ENCODE measurements at places on chromosomes 12 and 14.

DNA sequence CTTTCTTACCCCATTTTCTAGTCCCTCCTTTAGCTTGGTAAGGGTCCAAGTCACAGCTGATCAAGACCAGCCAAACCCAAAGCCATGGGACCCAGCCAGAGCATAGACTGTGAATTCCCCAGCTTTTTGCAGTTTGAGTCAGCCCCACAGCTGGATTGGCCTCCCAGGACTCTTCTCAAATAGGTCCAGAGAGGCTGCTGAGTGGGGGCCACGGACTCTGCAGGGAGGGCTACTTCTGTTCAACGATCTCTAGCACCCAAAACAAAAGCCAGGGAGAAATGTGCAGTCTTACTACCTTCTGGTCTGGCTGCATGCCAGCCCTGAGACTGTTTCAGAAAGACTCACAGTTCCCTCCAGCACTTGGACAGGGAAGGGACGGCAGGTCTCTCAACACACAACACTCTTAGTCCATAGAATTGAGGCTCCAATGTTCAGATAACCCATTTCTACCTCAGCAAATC is 1.6 kb downstream of the VDR start:
- no peak for DNase-seq

- DNase-seq: peak; percentile 75
Observed at GRCh38 chr12:3365463-3366411, 125.3 kb upstream of the PRMT8 start.

- no peak for DNase-seq
Observed at GRCh38 chr14:21999402-21999801, 325.8 kb upstream of the OR4E1 start.

DNA sequence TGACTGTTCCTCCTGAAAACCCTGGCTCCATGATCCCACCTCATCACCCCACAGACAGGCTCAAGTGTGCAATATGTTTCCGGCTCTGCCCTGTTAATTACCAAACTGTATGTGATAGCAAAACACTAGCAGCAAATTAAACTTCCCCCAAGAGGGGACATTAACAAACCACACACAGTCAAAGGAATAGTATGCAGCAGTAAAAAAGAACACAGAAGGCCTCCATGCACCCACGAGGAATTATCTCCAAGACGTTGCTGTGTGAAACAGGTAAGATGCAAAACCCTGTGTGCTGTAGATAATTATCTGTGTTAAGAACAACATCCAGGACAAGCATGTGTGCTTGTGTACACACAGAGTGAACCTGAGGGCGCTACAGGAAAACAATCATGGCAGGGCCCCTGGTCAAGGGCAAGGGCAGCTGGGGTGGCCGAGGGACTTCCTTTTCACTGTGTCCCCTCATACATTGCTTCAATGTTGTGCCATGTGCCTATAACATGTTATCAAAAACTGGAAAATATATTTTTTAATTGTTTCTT is 35.8 kb downstream of the ITPK1 start:
- no peak for DNase-seq

GRCh38 chr14:30355431-30355913 is 203.5 kb upstream of the G2E3 start:
- DNase-seq: no peak

DNA sequence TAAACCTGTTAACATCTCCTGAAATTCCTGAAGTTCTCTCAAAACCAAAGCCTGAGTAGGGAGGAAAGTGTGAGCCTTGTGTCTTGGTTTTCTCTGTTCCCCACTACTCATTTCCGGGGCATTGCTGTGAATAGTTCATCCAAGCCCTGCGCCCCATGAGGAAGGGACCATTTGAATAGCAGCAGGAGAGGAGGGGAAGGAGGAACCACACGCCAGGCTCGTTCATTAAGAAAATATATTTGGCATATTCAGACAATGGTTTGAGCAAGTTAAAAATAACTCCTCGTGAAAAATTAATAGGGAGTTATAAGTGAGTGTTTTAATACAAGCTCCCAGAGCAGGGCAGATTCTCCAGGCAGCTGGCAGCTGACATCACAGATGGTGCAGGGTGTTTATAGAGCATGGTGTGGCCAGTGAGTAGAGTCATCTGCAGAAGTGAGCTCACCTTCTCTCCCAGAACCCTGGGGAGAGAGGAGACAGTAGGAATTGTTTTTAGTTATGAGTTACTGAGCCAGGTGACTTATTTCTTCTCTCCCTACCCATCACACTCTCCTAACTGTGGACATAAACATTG is 29.5 kb upstream of the CISTR start:
- peak; percentile 42 for DNase-seq

DNA sequence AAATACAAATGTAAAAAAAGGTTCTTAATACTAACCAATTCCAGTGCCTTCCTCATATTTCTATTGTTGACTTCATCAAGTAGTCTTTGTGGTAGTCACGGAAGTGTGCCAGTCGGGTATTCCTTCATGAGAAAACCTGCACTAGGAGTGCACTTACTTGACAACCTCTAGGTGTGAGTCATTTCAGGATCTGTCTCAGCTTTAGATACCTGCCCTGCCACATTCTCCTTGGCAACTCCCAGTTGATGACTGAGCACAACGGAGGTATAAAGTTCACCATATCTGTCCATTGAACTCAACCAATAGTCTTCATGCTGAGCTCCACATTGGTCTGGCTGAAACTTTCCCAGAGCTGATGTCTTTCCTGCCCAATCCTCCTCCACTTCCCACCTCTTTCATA is 215.7 kb downstream of the SYT10 start:
- no peak for DNase-seq

DNA sequence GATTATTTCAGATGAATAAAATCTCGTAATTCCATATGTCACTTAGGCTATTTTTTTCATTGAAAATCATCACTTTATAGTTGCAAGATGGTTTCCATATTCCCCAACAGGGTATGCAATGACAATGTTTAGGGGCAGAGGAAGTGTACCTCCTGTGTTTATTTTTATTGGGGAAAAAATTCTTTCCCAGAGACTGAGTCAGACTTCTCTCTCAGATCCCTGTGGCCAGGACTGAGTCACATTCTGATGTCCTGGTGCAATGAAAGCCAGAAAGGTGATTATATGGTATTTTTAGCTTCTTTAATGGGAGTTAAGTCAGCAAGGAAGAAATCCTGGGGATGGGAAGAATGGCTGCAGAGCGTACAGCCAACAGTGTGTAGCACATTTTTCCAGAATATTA is 196.9 kb upstream of the ALG10 start:
- no peak for DNase-seq

DNA sequence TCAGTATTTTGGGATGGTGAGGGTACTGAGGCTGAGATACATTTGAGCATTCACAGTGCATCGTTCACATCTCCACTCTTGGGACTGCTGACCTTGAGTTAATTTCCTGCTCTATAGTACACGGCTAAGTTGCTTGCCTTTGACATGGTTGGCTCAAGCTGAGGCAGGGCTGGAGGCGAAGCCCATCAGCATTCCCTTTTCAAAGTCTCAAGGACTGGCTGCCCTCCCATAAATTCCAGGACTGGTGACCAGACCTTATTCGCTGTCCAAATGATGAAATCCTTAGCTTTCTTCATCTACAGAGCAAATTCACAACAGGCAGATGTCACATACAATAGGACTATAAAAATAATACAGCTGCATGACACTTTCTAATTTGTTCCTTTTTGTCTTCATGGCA is 85.9 kb downstream of the SSPN start:
- no peak for DNase-seq

DNA sequence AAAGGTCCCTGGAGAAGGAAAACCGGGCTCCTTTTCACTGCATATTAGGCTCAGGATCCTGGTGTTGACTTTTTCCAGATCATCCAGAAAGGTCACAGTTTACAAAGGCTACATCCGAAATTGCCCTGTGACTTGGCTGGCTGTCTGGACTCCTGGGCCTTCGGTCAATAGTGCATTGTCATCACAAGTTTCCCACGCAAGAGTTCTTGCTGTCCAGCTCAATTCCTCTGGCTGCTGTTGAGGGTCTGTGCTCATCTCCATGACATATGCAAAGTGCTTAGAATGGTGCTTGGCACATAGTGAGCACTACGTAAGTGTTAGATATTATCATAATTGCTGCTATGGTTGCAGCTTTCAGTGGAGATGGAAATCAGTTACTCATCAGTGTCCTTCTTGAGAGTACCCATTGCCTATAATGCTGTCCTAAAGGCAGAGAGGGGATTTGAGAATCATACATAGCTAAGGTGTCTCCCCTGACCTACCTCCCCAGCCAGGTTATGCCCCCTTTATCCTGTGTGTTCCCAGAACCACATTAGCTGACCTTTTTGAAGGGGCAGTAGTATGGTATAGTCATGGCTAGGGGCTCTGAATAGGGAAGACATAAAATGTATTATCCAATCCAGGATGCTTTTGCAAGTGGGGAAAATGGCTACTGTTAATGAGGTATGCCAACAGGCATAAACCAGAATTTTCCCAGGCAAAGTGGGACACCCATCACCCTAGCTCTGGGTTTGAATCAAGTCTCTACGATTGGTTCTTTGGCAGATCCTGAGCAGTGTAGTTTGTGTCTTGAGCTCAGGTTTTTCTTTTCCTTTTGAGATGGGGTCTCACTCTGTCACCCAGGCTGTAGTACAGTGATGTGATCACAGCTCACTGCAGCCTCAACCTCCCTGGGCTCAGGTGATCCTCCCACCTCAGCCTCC is 132.0 kb upstream of the CCND2 start:
- DNase-seq: no peak

DNA sequence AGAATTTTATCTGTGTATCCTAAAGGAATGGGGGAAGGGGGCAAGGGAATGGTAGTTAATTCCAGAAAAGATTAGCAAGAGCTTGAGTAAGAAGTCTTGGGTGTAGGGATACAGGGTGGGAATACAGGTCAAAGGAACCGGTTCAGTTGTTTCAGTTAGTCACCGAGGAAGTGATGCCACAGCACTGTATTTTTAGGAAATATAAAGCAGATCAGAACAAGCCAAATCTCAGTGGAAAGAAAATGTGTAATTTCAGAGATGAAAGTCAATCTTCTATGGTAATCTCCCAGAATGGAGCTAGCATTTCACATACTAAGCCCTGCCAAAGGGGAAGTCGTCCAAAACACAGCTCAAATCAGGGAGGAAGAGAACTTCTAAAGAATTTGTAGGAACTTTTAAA is 4.7 kb upstream of the TUBA1C start:
- no peak for DNase-seq

GRCh38 chr12:82359115-82359478 is 768 bp downstream of the METTL25 start:
- peak; percentile 61 for DNase-seq

- no peak for DNase-seq
Observed at GRCh38 chr12:129902371-129903091, 1.3 kb downstream of the TMEM132D start.

- no peak for DNase-seq
Observed at GRCh38 chr14:92392711-92393110, 69.7 kb downstream of the SLC24A4 start.

- DNase-seq: no peak
Observed at GRCh38 chr12:120994059-120994458, 15.7 kb downstream of the HNF1A start.

GRCh38 chr14:89041257-89041582 is 216.8 kb downstream of the TTC8 start:
- DNase-seq: peak; percentile 66

DNA sequence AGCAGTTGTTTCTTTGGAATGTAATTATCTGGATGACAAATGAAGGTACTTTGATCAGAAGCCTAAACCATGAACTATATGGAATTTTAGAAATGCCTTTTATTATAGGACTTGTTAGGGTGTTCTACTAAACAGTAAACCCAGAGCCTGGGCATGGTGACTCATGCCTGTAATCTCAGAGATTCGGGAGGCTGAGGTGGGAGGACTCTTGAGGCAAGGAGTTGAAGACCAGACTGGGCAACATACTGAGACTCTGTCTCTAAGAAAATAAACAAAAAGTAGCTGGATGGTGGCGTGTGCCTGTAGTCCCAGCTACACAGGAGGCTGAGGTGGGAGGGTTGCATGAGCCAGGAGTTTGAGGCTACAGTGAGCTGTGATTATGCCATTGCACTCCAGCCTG is 23.9 kb downstream of the PALS1 start:
- DNase-seq: no peak

- no peak for DNase-seq
Observed at GRCh38 chr12:121949648-121950397, 31.4 kb downstream of the CFAP251 start.

DNA sequence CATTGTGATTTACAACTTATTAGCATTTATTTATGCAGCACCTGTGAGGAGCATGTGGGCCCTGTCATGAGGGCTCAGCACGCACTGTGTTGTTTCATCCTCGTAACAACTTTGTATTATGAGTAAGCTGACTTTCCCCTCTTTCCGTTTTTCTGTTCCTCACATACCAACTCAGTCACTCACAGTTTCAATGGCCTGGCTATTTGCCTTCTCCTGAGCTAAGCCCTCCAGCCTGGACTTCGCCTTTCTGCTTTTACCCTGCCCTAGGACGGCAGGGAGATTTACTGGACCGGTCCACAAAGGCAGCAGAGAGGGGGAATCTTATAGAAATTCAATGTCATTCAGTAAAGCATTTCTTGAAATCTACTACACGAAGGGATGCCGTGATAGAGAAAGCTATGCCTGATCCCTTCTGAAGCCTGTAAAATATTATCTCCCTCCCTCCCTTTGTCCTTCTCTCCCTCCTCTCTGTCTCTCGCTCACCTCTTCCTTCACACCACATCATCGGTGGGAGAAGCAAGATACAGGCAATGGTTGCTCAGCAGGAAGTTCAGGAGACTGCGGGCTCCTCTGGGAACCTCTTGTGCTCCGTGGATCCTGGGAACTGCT is 219.2 kb upstream of the TBX3 start:
- no peak for DNase-seq

GRCh38 chr12:95701275-95701674 is 89.3 kb downstream of the NTN4 start:
- no peak for DNase-seq

DNA sequence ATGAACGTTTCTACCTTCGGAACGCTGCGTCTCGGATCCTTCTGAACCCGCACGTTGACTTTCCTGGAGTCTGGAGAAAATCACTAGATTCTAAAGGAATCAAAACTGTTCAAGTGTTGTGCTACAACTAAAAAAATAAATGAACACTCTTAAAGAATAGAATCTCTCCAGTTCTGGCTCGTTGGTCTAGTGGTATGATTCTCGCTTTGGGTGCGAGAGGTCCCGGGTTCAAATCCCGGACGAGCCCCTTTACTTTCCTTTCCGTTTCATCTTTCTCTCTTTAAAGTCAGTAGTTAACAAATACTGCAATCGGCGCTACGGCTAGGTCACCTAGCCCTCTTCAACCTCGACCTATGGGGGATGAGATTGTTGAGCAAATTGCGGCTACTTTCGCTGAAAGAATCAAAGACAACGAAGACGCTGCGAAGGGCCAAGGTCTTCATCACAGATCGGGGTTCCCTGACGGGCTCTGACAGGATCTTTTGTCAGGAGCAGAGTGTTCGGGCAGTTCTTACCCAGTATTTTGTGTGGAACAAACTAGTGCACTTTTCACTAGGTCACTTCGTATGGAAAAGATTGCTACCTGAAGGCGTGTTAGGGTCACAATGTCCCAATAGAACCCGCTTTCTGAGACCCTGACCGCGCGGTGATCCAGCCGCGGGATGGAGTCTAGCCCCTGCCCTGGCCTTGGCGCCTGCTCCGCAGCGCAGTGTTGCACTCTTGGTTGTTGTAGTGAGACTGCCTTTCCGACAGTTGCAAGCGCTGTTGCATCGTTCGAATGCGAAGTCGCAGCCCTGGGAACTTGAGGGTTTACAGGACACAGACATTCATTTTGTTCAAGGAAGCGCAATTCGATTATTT is 8.4 kb downstream of the OR6S1 start:
- peak; percentile 24 for DNase-seq

All from NCI-H774 (cell line).